ENCODE measurements at places on chromosomes 11 and 22.
A peak's percentile ranks its signal among the peaks of the same experiment; 100 is the strongest.

DNA sequence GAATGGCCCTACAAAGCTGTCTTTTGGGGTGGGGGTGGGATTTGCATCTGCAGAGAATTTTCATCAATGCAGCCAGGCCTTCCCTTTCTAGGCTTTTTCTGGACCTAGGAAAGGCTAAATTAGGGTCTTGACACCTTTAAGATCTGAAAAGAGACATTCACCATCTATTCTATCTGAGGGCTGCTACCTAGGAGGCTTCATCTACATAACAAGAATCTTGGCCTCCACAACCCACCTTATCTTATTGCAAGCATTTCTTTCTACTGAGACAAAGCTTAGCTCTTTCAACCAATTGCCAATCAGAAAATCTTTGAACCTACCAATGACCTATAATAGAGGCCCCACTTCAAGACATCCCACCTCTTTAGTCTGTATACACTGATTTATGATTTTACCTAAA is 20.7 kb upstream of the INCENP start:
- DNase-seq = no peak

- no peak for DNase-seq
Observed at GRCh38 chr11:133549826-133550225, 17.5 kb upstream of the OPCML start.

GRCh38 chr11:77413850-77414460 is 59.9 kb downstream of the PAK1 start:
- DNase-seq = no peak

- no peak for DNase-seq
Observed at GRCh38 chr11:61002598-61002997, 31.1 kb downstream of the CD6 start.

DNA sequence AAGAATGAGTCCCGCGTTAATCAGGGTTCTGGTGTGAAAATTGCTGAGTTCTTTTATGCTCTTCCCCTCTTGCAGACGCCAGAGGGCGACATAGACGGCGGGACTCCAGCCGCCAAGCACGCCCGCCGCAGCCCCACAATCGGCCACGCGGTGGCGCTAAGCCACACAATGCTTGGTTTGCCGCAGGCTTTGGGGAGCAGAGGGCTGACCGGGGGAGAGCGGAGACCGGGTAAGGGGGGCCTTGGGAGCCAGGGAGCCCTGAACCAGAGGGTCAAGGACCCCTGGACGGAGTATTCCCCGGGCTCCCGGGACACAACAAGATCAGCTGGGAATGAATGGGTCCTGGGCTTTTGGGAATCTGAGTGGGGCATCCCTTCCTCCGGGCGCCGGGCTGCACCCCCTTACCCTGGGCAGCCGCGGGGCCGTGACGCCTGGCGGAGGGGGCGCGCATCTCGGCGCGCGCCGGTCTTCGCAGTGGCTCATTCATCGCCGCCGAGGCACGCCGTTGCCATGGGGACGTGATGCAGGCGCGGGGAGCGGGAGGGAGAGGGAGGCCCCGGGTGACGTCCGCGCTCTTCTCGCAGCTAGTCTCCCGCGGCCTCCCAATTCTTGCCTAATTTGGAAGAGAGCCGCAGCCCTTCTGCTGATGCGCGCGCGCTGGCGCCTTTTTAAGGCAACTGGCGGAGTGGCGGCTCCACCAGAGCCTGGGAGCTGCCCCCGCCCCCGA is 12.2 kb upstream of the NPAS4 start:
- DNase-seq = peak; percentile 89

DNA sequence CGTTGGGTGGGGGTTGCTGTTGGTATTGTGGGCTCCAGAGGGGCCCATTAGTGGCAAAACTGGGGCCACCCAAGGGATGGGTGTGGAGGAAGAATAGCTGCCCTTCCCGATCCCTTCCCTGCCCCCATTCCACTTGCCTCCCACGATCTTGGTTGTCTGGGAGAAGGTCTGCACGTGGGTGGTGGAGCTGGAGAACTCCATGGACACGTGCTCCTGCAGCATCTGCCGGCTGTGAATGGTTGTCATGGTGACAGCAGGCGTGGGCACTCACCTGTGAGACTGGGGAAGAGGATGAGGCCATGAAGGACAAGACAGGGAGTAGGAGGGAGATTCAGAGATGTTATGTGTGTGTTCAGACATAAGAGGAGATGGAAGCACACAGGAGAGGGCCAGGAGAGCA is 2.0 kb downstream of the IGSF22 start:
- DNase-seq = no peak

DNA sequence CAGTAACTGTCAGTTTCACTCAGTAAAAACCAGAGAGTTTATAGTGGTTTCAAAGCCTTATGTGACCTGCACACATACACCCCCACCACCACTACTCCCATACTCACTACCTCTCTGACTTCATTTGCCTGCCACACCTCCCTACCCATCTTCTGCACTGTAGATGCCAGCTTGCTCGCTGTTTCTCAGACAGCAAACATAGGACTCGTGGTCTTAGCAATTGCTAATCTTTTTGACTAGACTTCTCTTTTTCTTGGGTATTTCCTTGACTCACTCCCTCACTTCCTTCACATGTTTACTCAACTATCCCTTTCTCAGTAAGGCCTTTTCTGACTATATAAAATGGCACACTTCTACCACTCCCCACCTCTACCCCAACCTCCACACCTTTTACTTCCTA is 27.8 kb downstream of the CEP295 start:
- no peak for DNase-seq

- no peak for DNase-seq
Observed at GRCh38 chr11:130523166-130523565, 74.7 kb downstream of the ADAMTS15 start.

GRCh38 chr11:14619603-14620531 is 23.7 kb upstream of the PDE3B start:
- no peak for DNase-seq

DNA sequence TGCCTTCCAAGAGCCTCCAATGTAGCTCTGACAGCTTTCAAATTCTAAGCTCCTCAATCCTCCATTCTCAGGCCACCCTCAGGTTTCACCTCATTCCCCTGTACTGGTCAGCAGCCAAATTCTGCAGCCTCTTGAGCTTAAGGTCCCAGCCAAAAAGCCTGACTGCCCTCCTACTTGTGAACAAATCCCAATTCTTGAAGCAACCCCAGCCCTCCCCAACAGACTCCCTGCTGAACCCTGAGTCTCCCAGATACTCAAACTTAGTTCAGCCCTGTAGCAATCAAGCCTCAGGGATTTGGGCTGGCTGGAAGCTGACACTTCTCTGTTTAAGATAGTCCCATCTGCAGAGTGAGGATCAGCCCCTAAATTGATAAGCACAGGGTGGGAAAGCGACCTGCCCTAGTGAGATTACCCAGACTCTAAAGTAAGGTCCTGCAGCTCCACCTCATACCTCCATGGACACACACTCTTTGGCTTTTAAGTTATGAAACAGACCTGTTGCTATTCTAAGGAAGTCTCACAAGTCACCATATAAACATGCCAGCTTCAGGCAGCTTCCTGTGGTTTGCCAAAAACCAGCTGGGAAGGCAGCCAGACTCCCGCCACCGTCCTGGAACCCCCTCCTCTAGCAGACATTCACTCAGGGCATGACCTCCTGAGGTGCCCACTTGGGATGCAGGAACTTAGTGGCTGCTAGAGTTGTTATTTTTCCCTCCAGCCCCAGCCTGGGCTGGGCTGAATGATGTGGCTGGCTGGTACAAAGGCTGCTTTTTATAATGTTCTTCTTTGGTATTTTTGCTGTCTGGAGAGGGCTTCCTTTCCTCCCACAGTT is 82.5 kb upstream of the PICALM start:
- no peak for DNase-seq

DNA sequence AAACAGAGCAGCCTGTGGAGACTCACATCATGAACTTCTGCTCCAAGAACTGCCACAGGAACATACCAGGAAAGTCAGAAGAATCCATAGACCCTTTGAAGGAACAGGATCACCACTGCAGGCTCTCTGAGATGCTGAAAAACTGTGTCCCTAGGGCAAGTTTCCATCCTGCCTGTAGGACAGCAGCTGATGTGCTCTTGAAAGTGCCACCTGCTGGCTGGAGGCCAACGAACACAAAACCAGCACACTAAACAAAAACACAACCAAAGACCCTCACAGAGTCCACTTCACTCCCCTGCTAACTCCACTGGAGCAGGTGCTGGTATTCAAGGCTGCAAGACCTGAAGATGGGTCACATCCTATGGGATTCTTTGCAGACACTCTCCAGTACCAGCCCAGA is 12.0 kb upstream of the NXPE1 start:
- DNase-seq = no peak

DNA sequence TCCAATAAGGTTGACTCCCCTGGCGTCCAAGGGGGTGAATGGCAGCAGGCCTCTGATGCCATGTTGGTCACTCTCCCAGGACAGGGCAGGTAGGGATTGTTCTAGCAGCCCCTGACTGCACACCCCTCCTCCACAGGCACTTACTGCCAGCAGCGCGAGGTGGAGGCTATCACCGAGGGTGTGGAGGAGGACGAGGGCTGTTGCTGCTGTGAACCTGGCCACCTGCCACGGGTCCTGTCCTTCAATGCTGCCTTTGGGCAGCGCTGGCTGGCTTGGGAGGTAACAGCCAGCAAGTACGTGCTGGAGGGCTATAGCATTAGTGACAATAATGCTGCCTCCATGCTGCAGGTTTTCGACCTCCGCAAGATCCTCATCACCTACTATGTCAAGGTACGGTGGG is 7.7 kb upstream of the SIPA1 start:
- DNase-seq = no peak

DNA sequence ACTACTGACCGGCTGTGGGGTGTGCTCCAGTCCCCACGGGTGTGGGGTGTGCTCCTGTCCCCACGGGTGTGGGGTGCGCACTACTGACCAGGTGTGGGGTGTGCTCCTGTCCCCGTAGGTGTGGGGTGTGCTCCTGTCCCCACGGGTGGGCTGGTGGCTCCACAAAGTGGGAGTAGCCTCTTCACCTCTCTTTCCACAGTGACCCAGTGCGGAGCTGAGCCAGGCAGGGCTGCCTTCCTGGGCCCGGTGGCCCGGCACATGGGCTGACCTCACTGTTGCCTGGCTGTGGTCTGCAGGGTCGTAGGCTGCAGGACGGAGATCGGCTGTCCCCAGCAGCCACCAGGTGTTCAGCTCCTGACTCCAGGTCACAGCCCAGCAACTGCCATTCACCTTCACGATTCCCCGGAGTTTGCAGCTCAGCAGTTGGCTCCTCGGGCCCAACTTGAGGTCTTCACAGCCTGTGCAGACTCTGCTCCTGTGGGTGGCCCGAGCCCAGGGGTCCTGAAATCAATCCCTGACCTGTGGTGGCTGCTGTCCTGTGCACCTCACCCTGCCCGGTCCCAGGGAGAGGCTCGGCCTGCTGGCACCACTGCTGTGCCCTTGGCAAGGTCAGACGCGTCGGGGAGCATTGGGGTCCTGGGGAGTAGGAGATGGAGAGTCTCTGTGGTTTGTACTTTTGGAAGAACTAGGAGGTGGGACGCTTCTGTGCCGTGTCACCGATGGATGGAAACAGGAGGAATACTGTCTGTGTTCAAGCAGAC is 414.3 kb downstream of the TBC1D22A start:
- no peak for DNase-seq

DNA sequence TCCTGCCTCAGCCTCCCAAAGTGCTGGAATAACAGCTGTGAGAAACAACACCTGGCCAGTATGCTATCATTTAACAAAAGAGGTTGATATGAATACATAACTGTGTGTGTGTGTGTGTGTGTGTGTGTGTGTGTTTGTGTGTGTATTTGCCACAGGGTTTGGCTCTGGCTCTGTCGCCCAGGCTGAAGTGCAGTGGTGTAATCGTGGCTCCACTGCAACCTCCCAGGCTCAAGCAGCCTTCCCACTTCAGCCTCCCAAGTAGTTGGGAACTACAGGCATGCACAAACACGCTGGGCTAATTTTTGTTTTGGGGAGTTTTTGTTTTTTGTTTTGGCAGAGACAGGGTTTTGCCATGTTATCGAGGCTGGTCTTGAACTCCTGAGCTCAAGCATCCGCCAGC is 4.7 kb downstream of the SPA17 start:
- DNase-seq = no peak

DNA sequence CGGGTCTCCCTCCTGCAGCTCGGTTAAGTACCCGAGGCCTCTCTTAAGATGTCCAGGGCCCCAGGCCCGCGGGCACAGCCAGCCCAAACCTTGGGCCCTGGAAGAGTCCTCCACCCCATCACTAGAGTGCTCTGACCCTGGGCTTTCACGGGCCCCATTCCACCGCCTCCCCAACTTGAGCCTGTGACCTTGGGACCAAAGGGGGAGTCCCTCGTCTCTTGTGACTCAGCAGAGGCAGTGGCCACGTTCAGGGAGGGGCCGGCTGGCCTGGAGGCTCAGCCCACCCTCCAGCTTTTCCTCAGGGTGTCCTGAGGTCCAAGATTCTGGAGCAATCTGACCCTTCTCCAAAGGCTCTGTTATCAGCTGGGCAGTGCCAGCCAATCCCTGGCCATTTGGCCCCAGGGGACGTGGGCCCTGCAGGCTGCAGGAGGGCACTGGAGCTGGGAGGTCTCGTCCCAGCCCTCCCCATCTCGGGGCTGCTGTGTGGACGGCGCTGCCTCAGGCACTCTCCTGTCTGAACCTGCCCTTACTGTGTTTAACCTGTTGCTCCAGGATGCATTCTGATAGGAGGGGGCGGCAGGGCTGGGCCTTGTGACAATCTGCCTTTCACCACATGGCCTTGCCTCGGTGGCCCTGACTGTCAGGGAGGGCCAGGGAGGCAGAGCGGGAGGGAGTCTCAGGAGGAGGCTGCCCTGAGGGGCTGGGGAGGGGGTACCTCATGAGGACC is 25.0 kb downstream of the FADS3 start:
- DNase-seq = no peak

DNA sequence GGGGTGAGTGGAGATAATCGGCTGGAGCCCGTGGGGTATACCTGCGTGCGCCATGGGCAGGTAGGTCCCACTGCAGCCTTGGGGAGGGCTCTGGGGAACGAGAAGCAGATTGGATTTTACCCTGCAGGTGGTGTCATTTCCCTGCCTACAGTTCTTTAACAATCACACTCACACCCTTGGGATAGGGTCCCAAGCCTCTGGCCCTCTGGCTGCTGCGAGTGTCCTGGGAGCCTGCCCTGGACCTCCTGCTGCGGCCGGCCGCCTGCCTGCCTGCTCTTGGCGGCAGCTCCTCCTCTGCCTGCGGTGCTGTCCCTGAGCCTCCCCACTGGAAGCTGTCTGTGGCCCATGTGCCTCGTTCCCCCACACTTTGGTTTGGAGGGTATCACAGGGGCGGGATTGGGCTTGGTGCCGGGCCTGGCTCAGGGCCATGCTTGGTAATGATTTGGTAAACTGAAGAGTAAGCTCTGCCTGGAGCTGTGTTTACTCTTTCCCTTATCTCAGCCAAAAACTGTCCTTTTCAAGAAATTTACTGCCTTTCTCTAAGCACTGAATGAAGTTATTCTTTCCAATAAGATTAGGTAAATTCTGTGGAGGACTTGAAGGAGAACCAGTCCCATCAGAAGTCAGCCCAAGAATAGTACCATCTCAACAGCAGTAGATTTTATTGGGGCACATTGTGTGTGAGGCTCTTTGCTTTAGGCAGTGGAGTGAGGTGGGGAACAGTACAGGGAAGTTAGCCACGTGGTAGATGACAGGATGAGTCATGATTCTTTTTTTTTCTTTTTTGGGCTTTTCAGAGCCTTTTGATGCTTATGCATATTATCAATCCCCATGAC is 53.7 kb downstream of the TBC1D22A start:
- no peak for DNase-seq

All from CD4-positive, alpha-beta T cell treated with Interleukin-21 for 1 hour (primary cell).